NCI-H1694 (cell line): ENCODE measurements at places on chromosomes 5 and 9.

DNA sequence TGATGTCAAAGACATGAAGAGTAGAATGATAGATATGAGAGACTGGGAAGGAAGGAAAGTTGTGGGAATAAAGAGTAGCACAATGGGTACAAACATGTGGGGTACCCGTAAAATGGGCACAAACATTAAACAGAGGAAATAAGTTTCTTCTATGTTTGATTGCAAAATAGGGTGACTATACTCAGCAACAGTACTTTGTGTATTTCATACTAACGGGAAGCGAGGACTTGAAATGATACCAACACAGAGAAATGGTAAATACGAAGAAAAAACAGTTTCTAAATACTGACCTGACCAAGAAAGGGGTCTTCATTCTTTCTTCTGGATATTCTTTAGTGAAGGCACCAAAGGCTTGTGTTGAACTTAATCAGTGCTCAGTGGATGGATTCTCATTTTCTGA is 31.1 kb downstream of the ATP6V0E1 start:
- no peak for DNase-seq

DNA sequence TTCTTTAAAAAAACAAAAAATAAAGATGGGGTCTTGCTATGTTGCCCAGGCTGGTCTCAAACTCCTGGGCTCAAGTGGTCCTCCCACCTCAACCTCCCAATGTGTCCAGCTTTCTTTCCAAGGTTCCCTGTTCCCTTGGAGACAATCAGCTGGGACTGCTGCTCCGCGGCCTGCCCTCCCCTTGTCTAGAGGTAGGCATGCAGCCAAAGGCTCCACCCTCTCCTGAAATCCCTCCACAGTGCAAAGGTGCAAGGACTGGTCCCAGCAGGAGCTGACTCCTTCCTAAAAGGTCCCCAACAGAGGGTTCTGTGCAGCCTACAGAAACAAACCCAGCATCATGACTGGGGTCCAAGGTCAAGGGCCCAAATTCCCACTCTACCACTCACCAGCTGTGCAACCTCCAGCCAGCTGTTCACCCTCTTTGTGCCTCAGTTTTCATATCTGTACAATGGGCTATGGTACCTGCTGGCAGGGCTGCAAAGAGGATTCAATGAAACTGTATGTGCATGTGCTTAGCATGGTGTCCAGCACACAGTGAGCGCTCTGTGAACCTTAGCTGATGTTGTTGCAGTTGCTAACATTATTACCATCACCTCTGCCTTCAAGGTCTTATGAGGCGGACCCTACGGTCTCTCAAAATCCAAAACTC is 47.5 kb downstream of the BARX1 start:
- no peak for DNase-seq

DNA sequence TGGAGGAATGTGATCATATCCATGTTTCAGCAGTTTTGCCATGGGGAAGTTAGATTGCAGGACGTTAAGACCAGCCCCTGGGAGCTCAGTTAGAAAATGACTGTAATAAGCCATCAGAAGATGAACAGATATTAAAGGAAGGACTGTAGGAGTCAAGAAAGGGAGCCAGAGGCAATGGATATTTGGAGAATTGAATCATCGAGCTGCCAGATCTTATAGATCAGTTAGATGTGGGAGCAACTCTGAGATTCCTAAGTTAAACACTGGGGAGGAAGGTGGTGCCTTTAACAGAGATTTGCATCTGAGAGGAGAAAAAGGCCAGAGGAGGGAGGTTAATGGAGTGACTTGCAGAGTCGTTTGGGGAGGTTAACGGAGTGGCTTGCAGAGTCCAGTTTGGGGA is 96.4 kb downstream of the ADCY2 start:
- no peak for DNase-seq

GRCh38 chr5:10482791-10483530 is 41.3 kb downstream of the ROPN1L start:
- no peak for DNase-seq

- DNase-seq, result no peak
Measured at GRCh38 chr9:17750269-17750668, 171.4 kb downstream of the SH3GL2 start.
